ENCODE measurements at places on chromosomes 12 and 14. TPM values are rescaled to one million over a fixed set of nuclear protein-coding genes. Genes with fewer than 3 reads are reported as not detected.

Gene CATSPERB
- not detected for total RNA-seq

Gene CHPT1
- 41.2 TPM for total RNA-seq

Gene OVCH1
- not detected for total RNA-seq

Gene RNASE4
- 28.3 TPM for total RNA-seq

Gene RNASE3
- not detected for total RNA-seq

Gene KCNC2
- total RNA-seq = not detected

Gene NELL2
- not detected for total RNA-seq

Gene KRT2
- total RNA-seq = not detected
